ENCODE measurements at places on chromosomes 16 and 17.

DNA sequence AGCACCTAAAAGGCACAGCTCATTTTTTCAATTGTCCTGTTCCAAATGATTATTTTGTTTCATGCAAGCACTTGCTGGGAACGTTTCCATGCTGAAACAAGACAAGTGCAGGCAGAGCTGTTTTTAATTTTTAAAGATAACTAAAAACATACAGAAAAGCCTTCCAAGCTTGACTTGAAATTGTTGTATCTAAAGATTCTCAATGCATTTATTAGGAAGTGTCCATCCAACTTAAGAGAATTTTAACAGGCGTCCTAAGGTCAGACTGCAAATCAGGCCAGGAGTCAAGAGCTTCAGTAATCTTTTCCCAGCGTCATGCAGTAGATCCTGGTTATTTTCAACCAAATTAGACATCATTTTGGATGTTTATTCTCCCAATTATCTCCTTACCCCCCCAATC is 702.8 kb downstream of the KCNJ2 start:
- no peak for DNase-seq

DNA sequence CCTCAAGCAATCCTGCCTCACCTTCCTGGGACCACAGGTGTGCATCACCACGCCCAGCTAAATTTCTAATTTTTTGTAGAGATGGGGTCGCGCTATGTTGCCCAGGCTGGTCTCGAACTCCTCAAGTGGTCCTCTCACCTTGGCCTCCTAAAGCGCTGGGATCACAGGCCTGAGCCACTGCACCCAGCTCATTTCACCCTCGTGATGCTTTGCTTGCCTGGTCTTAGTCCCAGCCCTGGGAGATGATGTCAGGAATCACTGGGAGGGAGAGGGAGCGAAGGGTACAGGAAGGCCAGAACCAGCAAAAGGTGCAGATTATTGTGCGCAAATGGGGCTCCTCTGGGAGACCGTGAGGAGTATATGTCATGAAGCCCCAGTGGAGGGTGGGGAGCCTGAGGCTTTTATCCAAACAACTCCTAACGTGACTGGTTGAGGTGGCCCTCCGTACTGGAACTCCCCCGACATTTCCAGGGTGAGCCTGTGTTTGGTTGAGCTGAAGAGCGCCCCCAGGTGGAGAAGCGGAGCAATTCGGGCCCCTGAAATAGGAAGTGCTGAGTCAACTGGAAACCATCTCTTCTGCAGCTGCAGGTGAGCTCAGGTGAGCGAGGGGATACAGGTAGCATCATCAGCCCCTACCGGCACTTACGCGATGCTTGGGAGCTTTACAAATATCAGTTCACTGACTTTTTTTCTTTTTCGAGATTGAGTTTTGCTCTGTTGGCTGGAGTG is 41.2 kb upstream of the HAPSTR1 start:
- DNase-seq, result peak; percentile 19

DNA sequence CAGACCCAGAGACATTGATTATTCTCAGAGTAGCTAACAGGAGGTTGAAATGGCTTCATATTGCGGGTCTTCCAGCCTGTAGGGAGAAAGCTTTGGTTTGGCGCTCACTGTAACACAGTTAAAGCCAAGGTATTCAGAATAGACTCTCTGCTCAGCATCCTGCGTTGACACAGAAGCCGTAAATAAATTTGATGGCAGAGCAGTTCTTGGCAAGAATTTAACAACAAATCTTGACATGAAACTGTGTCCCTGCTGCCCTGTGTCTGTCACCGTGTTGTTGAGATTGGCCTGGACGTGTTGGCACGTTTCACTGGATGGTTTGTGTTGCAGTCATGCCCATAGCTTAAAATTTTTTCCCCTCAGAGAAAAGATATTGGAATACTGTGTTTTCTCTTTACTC is 359.6 kb downstream of the SNX29 start:
- DNase-seq, result no peak

DNA sequence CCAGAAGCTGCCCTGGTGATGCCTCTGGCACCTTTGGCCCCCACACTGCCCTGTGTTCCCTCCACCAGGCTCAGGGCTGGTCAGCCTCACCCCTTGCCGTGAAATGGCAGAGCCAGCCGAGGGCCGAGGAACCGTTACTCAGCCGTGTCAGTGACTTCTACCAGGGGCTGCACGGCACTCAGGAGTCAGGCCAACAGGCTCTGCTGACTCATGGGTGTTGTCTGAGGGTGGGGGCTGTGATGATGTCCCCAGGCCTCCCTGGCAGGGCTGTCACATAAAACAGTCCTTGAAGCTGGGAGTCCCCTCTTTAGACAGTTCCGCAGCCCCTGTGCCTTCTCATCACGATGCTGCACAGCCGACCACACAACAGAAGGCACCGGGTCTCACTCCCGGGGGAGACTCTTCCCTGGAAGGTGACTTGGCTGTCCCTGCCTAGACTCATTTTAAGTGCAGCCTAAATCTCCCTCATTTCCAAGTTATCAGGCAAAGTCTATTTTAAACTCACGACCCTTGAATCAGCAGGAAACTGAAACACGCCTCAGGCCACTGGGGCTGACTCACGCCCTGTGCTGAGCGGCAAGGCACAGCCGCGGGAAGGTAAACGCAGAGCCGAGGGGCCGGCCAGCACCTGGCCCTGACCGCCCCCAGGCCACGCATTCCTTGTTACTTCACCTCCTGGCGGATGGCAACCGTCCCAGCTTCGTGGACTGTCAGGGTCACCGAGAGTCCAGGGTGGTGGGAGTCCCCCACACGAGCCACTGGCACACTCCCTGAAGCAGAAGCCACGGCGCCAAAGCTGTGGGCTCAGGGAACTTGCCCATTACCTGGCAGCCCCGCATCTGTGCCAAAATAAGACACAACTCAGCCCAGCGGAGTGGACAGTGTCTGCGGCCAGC is 102.6 kb downstream of the ZNF778 start:
- DNase-seq, result peak; percentile 91

DNA sequence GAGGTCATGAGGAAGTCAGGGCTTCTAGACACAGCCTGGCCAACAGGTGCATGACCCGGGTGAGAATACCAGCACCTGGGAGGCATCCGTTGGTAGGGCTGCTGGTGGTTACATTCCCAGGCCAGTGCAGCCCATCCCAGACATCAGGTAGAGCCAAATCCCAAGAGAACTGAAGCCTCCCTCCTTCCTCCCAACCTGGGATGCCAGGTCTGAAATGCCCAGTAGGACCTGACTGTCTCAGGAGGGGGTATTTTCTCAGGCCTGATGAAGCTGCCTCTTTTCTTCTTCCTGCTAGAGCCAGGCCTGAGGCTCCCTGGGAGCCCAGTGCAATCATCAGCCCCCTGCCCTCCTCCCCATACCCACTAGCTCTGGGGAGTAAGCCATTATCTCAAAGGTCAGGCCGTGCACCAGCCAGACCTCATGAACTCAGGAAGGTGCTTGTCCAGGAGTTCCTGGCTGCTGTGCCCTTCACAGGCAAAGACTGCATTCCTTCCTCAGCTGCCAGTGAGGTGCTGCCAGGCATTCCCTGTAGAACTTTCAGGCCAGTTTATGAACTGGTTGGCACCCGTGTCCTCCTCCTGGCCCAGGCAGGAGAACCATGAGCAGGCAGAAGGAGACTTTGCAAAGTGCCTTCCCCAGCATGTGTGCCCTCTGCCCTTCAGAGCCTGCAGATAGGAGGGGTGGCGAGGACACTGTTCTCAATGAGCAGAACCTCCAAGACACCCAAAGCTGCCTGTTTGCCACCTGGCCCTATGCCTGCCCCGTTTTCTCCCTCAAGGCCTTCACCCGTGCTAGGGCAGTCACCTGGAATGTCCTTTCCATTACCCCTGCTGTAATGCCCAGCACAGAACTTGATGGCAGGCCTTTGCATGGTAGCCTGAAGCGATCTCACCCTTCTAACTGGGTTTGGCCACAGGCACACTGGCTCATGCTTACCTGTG is 7.6 kb downstream of the TBX2 start:
- no peak for DNase-seq

DNA sequence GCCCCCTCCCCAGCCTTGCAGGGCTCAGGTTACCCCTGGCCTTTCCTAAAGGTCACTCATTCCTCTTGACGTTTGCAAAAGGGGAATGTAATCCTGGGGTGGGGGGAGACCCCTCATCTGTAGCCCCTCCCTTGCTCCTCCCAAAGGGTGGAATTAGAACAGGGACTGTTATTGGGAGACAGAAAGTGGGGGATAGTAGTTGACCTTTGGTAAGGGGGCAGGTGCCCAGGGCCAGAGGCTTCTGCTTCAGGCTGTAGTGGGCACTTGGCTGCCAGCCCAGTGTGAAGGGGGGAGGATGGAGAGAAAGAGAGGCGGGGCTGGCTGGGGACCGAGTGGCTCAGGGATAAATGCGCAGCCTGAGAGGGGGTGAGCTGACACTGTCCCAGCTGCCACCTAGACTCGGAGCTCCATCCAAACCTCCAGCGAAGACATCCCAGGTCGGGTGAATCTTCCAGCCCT is at the start of gene ENO3:
ENO3 (plus strand) TSS at position 374 of the 459 bp plus-strand sequence. CDS start 711 bp downstream, outside the sequence.
- DNase-seq, result no peak
